ENCODE measurements at places on chromosomes 6 and 20.

- DNase-seq, result no peak
These were observed 221.9 kb downstream of the ADGRG6 start for GRCh38 chr6:142523515-142524375.

DNA sequence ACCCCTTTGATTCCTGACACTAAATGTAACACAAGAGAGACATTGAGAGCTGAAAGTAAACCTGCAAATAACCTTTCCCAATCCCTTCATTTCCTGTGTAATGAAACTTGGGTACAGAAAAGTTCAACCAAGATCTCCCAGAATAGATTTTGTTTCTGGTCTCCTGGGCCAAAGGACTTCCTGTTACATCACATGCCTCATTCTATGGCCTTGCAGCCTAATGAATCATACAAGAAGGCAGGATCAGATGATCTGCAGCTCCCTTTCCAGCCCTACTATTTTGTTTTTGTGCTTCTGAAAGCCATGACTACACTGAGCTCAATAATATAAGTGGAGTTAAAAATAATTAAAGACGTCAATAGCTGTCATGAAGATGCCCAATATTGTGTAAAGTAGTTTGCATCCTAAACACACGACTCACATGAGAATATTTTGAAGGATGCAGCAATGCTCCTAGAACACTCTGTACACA is 73.4 kb upstream of the NOX3 start:
- DNase-seq, result no peak

DNA sequence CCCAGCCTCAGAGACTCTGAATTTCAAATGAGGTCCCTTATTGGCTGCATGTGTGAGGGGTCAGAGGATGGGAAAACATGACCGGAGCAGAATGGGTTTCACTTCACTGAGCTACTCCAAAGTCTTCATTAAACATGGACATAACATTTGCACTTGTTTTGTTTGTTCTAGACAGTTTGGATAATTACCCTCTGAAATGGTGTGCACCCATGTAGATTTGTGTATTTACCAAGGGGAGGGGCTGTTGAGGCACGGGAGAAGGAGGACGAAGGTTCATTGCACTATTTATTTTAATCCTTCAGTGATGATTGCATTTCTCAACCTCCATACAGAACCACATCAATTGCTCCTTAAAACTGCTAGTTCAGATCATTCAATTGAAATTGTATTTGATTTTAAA is 364.2 kb downstream of the TFAP2B start:
- no peak for DNase-seq

GRCh38 chr6:52547647-52548352 is 29.1 kb downstream of the TRAM2 start:
- no peak for DNase-seq

- peak; percentile 89 for DNase-seq
These were observed 1.4 kb upstream of the PRND start for GRCh38 chr20:4720041-4720976.

- no peak for DNase-seq
These were observed 211.4 kb downstream of the ESR1 start for GRCh38 chr6:152018876-152019275.

DNA sequence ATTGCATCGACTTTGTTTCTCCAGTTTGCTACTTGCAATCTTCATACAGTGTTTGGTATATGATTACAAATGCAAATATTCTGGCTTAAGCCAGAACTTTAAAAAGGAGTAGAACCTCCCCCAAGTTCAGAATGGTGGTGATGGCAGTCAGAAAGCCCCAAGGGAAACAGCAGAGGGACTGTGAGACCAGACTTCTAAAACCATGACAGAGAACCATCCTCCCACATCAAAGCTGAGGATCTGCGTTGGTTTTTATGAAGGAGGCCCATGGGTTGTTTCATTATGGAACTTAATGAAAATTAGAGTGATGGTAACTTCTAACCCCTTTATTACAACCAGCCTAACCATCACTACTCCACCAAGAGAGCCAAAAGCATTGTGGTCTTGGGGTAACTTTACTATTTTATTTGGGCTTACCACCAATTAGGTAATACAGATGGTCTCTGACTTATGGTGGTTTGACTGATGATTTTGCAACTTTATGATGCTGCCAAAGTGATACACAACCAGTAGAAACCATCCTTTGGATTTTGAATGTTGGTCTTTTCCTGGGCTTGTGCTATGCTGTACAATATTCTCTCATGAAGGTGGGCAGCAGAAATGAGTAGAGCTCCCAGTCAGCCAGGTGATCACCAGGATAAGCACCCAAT is 10.9 kb upstream of the MRS2 start:
- DNase-seq, result no peak

DNA sequence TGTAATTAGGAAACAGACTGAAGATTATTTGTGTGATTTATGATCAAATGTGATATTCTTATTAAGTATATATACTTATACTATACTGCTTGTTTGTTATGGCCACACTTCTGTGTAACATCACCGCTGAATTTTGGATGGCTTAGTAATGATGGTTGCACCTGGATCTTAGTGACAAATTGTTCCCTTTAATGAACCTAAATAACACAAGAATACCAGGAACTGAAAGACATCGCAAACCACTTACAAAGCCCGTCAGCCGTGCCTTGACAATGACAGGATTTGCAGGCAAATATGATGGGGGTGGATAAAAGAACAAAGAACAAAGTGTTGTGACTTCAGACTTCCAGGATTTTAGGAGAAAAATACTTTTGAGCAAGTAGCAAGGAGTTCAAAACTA is 67.1 kb downstream of the LAMP5 start:
- no peak for DNase-seq

- DNase-seq, result peak; percentile 72
These were observed 86.8 kb downstream of the ZFP64 start for GRCh38 chr20:52104546-52105441.

GRCh38 chr20:11378252-11378651 is 539.4 kb upstream of the BTBD3 start:
- no peak for DNase-seq

- DNase-seq, result no peak
These were observed 331.6 kb upstream of the NT5E start for GRCh38 chr6:85118233-85118632.

GRCh38 chr6:132730560-132730959 is 16.7 kb upstream of the VNN1 start:
- DNase-seq, result no peak

DNA sequence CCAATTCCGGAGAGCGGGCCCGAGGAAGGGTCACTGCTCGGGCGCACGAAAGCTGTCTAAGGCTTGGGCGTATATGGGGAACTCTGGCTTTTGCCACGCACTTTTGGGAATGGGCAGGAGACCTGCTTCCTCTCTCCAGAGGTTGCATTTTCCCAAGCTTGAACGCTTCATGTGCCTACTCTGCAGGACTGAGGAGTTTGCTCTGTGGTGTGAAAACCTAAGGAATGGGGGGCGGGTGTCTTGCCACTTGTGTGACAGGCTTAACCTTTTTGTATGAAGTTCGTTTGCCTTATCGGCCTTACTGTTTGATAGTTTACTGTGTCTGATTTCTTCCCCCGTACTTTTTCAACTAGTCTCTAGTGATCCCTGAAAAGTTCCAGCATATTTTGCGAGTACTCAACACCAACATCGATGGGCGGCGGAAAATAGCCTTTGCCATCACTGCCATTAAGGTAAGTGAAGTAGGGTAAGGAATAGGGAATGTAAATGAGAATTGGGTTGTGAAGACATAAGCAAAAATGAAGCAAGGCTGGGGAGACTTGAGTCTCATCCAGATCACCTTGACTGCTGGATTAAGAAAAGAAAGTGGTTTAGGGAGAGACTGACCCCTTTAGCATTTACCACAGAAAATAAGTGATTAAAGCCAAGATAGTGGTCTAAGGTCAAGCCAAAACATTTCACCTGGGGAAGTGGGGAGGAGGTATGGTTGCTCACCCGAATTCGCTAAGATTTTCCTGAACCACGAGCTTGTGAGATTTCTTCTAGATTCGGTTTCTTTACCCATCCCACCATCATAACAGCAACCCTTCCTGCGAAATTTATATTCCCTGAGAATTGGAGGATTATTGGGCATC is 627 bp downstream of the RPS18 start:
- DNase-seq, result no peak

DNA sequence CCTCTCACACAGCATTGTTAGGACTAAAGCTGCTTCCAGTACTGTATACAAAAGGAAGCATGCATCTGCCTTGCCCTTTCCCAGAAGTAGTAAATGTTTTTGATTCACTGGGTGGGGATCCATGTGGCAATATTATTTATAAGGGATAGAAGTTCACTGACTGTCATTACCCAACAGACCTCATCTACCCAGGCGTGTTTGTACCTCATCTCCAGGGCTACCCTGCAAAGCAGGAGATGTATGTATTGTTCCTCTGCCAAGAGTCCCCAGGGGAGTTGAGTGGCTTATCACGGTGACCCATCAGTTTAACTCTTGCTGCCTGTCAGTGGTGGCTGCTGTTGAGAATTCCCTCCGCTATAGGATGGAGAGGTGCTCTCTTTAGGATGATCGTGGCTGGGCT is 42.5 kb downstream of the SLC24A3 start:
- no peak for DNase-seq

- DNase-seq, result no peak
These were observed 14.6 kb downstream of the CCM2L start for GRCh38 chr20:32024683-32025295.

DNA sequence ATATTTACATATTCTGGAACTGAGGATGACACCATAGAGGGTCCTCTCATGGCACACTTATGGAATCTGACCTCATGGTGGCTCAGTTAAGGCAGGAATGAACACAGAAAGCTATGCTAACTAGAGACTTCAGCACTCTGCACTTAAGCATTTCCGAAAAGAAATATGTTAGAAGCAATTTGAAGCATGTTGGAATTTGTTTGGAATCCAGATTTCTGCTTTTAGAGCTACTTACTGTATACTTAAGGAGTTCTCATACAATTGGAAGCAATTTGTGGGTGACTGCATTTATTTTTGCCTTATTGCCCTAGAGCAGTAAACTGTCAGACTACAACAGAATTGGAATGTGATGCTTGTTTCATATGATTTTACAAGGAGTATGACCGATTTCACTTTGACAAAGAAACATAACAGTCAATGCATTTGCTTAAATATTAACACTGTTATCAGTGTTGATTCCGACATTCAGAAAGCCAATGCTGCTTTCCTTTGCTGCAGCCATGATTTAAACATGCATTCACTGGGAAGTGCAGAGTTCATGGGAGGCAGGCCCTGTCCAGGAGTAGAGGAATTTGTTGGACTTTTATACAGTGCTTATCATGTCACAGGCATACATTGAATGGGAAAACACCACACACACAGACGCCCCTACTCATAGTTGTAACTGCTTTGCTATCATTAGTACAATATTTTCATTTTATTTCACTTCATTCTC is 244.4 kb downstream of the SAMD5 start:
- DNase-seq, result no peak

GRCh38 chr20:18263723-18264122 is 24.6 kb upstream of the ZNF133 start:
- no peak for DNase-seq

DNA sequence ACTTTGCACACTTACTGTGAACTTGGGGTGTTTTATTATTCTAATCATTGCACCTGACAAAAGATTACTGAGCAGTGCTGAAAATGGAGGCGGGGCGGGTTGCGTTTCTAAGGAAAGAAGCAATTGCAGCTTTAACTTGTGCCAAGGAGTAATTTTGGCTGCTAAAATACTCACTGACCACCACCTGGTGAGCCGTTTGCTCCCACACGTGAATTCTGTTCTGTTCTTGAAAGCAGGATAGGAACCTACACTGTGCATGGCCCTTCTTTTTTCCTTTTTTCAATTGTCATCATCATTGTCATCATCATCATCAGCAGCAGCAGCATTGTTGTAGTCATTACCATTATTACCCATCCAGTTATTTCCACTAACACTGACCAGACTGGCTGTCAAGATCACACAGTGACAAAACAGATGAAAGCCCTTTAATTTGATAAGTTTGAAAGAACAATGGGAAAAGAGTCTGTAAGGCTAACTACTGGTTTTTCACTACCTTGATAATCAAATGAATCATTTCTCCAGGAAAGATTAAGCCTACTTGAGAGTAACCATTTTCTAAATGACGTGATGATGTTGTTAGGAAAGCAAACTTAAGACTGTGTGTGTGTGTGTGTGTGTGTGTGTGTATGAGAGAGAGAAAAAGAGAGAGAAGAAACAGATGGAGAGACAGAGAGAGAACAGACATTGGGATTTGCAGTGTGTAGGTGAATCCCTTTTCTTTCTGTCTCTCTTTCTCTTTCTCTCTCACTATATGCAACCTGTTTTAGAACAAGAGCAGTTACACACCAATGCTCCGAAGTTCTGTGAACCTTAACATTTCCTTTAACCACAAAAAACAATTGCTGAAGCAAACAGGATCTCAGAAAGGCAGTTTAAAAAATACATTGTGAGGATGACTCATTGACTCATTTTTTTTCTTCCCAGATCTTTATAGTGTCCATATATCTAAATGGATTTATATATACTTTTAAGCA is 3.8 kb downstream of the RIPOR2 start:
- DNase-seq, result no peak

GRCh38 chr6:38234934-38235682 is 404.6 kb downstream of the BTBD9 start:
- no peak for DNase-seq

DNA sequence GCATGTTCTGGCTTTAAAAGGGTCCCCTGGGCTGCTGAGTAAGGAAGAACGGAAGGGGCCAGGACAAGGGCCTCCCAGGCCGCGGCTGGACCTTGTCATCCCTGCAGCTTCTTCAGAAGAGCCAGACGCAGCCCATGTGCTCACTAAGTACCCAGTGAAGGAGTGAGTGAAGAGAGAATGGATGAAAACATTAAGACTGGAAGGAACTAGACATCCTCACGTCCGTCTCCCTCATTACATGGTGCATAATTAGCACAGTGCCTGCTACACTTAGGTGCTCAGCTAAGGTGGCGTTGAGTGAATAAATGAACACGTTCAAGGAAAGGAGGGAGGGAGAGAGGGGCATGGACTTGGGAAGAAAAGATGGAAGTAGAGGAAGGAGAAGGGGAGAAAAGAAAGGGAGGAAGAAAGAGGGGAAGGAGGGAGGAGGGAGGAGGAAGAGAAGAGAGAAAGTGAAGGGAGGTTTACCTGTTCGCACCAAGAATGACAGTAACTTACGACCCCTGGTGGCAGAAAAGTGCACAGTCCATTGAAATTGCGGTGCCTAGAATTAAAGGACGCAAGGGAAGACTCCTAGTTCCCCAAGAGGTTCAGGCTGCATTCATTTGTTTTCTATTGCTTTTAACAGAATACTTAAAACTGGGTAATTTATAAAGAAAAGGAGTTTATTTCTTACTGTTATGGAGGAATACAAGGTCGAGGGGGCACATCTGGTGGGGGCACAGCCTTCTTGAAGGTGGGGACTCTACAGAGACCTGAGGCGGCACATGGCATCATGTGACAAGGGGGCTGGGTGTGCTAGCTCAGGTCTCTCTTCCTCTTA is 8.0 kb downstream of the TP53RK start:
- DNase-seq, result peak; percentile 77

- DNase-seq, result no peak
These were observed 55.9 kb upstream of the HDDC2 start for GRCh38 chr6:125357515-125358256.

- no peak for DNase-seq
These were observed 48.4 kb upstream of the DEFB112 start for GRCh38 chr6:50097966-50098640.

- no peak for DNase-seq
These were observed 74.5 kb upstream of the RBM24 start for GRCh38 chr6:17206566-17207072.

GRCh38 chr20:54133434-54134427 is 40.1 kb downstream of the CYP24A1 start:
- no peak for DNase-seq

GRCh38 chr6:26286168-26286877 is 78.7 kb upstream of the BTN3A2 start:
- DNase-seq, result no peak

GRCh38 chr20:24148372-24148771 is 159.8 kb upstream of the GGTLC1 start:
- no peak for DNase-seq

All from NT2/D1 (cell line).